ENCODE measurements at places on chromosomes 7 and 10.

GRCh38 chr7:8491106-8491505 is 57.7 kb downstream of the NXPH1 start:
- H3K27ac ChIP-seq, result no peak overlapping the region
- H3K36me3 ChIP-seq, result no peaks in the 10 kb centered on the region
- H3K4me3 ChIP-seq, result no peak overlapping the region
- no peak for DNase-seq

- DNase-seq, result no peak
- H3K4me3 ChIP-seq, result no peak overlapping the region
- H3K27ac ChIP-seq, result no peak overlapping the region
- H3K4me1 ChIP-seq, result no peaks in the 10 kb centered on the region
These were observed 81.4 kb downstream of the PRPF18 start for GRCh38 chr10:13668126-13668525.

DNA sequence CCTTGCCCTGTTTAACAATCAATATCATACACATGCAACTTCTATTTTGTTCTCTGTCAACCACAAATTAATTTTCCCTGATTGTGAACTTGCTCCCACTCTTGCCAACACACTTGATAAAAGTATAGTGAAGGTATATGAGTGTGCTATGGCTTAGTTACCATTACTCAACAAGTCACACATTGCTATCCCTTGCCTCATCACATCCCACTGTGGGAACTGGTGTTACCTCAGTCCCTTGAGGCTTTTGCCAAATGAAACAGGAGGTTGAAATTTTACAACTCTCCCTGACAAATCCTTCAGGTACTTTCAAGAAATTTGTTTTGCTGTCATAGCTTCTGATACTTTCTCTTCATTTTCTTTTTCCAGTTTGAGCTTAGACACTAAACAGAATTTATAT is 472.5 kb upstream of the SEMA3D start:
- no peak overlapping the region for H3K4me3 ChIP-seq
- no peaks in the 10 kb centered on the region for H3K4me1 ChIP-seq
- H3K27me3 ChIP-seq, result no peaks in the 10 kb centered on the region
- H3K36me3 ChIP-seq, result no peaks in the 10 kb centered on the region

DNA sequence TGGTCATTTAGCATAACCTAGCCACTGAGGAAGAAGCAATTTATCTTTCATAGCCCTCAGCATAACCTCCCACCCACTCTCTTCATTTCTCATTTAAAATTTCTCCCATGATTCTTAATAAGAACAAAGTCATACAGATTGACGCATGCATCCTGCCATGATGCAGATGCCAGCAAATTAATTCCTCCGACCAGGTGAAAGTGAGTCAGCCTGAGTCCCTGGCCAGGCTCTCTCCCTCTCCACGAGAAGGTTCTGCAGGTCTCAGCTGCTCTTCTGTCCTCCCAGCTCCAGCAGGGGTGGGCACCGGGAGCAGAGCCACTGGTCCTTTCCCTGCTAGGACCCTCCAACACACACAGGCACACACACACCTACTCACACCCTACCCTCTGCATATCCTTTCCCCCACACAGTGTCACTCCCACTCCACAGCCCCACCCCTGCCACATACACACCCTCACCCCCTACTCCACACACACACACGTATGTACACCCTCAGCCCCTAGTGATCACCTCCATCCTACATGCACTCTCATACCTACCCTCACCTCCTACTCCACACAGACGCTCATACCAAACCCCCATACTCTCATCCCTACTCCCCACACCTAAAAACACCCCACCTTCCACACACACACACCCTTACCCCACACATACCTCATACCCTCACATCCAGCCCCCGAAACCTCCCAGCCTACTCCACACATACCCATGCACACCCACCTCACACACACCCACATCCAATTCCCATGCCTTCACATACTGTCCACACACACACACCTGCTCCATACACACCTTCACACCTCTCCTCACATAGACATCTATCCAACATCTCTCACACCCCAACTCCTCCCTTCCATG is 78.0 kb downstream of the FAM13C start:
- no peak for DNase-seq
- no peaks in the 10 kb centered on the region for H3K4me1 ChIP-seq
- no peak overlapping the region for H3K4me3 ChIP-seq
- no peaks in the 10 kb centered on the region for H3K27me3 ChIP-seq
- no peak overlapping the region for H3K27ac ChIP-seq

- no peaks in the 10 kb centered on the region for H3K4me1 ChIP-seq
- no peak overlapping the region for H3K27ac ChIP-seq
- no peak for DNase-seq
These were observed 164.9 kb downstream of the PARD3 start for GRCh38 chr10:34650156-34650555.

- no peak for DNase-seq
- no peaks in the 10 kb centered on the region for H3K27me3 ChIP-seq
- no peaks in the 10 kb centered on the region for H3K4me1 ChIP-seq
- no peak overlapping the region for H3K27ac ChIP-seq
- H3K36me3 ChIP-seq, result no peaks in the 10 kb centered on the region
- H3K4me3 ChIP-seq, result no peak overlapping the region
These were observed 150.5 kb upstream of the PPP2R2D start for GRCh38 chr10:131750171-131750895.

- H3K4me1 ChIP-seq, result no peaks in the 10 kb centered on the region
- H3K4me3 ChIP-seq, result no peak overlapping the region
- no peaks in the 10 kb centered on the region for H3K36me3 ChIP-seq
- H3K27ac ChIP-seq, result no peak overlapping the region
- DNase-seq, result no peak
These were observed 25.5 kb downstream of the KLHDC10 start for GRCh38 chr7:130095812-130096211.

- no peaks in the 10 kb centered on the region for H3K4me1 ChIP-seq
- no peak for DNase-seq
- H3K4me3 ChIP-seq, result no peak overlapping the region
- H3K27ac ChIP-seq, result no peak overlapping the region
These were observed 614.9 kb upstream of the FZD8 start for GRCh38 chr10:36256948-36257356.

- H3K4me3 ChIP-seq, result no peak overlapping the region
- H3K36me3 ChIP-seq, result no peaks in the 10 kb centered on the region
- H3K4me1 ChIP-seq, result no peaks in the 10 kb centered on the region
- DNase-seq, result no peak
- no peaks in the 10 kb centered on the region for H3K27me3 ChIP-seq
- H3K27ac ChIP-seq, result no peak overlapping the region
These were observed 37.2 kb downstream of the FRMD4A start for GRCh38 chr10:14293526-14293925.

GRCh38 chr7:39754326-39755120 is 131.2 kb downstream of the RALA start:
- no peak overlapping the region for H3K27ac ChIP-seq
- no peak overlapping the region for H3K4me3 ChIP-seq
- H3K36me3 ChIP-seq, result no peaks in the 10 kb centered on the region
- no peaks in the 10 kb centered on the region for H3K27me3 ChIP-seq
- no peak for DNase-seq

DNA sequence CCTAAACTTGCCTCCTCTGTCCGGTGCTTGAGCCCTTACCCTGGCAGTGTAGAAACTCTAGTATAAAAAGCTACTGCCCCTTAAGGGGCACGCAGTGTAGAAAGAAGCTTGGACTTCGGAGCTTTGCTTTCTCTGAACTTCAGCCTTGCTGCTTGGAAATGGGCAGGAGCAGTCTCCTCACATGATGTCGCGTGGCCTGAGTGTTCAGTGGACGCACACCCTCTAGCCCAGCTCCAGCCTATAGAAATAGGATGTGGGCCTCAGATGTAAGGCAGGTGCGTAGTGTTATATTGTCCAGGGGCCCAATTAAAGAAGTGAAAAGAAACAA is 98.2 kb upstream of the PCBD1 start:
- DNase-seq, result no peak
- no peaks in the 10 kb centered on the region for H3K27me3 ChIP-seq
- no peaks in the 10 kb centered on the region for H3K4me1 ChIP-seq
- no peak overlapping the region for H3K4me3 ChIP-seq

GRCh38 chr7:2108501-2109250 is 124.1 kb downstream of the MAD1L1 start:
- DNase-seq, result no peak
- H3K4me3 ChIP-seq, result no peak overlapping the region
- H3K4me1 ChIP-seq, result peaks cover 7% of the 10 kb centered on the region
- no peak overlapping the region for H3K27ac ChIP-seq
- H3K27me3 ChIP-seq, result no peaks in the 10 kb centered on the region

- no peak overlapping the region for H3K4me3 ChIP-seq
- H3K27ac ChIP-seq, result no peak overlapping the region
- no peaks in the 10 kb centered on the region for H3K4me1 ChIP-seq
These were observed 148.4 kb upstream of the KAT6B start for GRCh38 chr10:74677951-74678350.

- H3K4me3 ChIP-seq, result no peak overlapping the region
- no peaks in the 10 kb centered on the region for H3K27me3 ChIP-seq
- no peak overlapping the region for H3K27ac ChIP-seq
These were observed 1.2 kb downstream of the AGR3 start for GRCh38 chr7:16880554-16880953.

DNA sequence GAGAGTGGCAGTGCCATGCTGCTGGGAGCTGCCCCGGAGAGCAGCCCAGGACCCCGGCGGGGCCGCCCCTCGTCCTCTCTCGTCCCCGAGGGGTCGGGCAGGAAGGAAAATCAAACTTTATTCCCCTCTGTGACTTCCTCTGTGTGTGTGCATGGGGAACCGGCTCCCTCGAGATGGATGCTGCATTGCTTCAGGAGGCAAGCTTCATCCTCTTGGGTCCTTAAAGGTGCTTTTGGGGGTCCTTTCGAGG is 726 bp downstream of the MCU start:
- no peaks in the 10 kb centered on the region for H3K36me3 ChIP-seq
- peak overlapping the region; percentile 49 for H3K27ac ChIP-seq
- H3K27me3 ChIP-seq, result no peaks in the 10 kb centered on the region

DNA sequence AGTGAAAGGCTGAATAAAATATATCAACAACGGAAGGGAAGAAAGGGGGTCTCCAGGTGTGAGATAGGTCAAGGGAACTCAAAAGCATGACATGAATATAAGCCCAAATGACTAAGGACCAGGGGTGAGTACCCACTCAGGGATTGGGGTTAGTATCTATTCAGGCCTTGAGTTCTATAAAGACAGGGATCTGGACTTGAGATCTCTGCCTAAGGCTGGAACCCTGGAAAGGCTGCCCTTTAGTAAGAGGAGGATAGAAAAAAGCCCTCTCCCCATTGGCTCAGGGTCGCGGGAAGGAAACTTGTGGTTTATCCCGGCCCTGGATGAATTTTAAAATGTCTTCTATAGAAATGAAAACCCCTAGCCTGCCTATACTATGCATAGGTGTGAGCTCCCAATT is 2.4 kb upstream of the ITPRIP start:
- no peak overlapping the region for H3K27ac ChIP-seq
- H3K4me1 ChIP-seq, result peaks cover 11% of the 10 kb centered on the region
- DNase-seq, result no peak
- no peaks in the 10 kb centered on the region for H3K27me3 ChIP-seq
- no peaks in the 10 kb centered on the region for H3K36me3 ChIP-seq

DNA sequence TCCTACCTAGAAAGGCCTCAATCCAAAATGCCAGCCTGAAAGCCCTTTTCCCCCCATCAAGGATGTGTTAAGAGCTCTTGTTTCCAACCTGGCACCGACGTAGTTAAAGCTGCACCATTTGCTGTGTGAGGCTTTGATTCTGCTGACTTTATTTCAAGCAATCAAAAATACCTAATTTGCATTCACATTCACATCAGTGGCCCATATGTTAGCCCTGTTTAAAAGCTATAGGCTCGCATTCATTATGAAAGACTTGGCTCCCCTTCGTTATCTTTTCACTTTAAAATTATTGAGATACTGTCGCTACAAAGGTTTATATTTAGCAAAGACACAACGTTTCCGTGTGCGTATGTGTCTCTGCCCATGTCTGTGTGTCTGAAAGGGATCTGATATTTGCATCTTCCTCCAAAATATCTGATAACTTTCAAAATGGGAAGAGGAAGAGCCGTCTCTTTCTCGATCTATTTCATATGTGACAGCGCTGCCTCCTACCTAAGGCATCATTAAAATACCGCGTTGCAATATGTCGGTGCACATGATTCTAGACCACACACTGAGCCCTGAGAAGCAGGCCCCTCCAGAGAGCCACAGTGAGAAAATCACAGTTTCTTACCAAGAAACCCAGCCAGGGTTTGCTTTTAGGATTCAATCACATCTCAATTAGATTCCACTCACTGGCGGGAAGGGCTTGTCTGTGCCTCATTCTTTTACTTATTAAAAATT is 57.1 kb upstream of the ITPRID1 start:
- DNase-seq, result no peak
- no peak overlapping the region for H3K4me3 ChIP-seq
- H3K36me3 ChIP-seq, result no peaks in the 10 kb centered on the region
- H3K27me3 ChIP-seq, result no peaks in the 10 kb centered on the region
- no peaks in the 10 kb centered on the region for H3K4me1 ChIP-seq
- no peak overlapping the region for H3K27ac ChIP-seq

DNA sequence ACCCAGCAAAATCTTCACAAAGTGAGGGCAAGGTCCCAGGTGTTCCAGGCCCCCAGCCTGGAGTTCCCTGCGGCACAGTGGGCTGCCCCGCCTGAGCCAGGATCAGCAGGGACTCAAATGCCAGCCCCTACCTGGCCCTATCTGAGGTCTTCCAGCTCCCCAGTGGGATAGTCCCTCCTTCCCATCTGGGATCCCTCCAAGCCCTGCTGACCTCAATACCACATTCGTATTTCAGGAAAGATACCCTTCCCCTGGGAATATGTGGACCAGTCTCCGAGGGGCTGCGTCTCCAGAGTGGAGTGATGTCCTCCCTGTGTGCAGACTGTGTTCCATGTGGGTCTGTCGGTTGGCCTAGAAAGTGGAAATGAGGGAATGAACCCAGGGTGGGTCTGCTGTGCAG is 40.9 kb downstream of the ELFN1 start:
- no peaks in the 10 kb centered on the region for H3K27me3 ChIP-seq
- DNase-seq, result no peak
- no peak overlapping the region for H3K4me3 ChIP-seq
- no peaks in the 10 kb centered on the region for H3K4me1 ChIP-seq

GRCh38 chr10:4717670-4718069 is 108.3 kb upstream of the AKR1E2 start:
- no peak overlapping the region for H3K27ac ChIP-seq
- no peaks in the 10 kb centered on the region for H3K4me1 ChIP-seq
- no peaks in the 10 kb centered on the region for H3K27me3 ChIP-seq
- no peaks in the 10 kb centered on the region for H3K36me3 ChIP-seq
- no peak overlapping the region for H3K4me3 ChIP-seq

- H3K4me1 ChIP-seq, result no peaks in the 10 kb centered on the region
- no peaks in the 10 kb centered on the region for H3K36me3 ChIP-seq
- no peak overlapping the region for H3K27ac ChIP-seq
- no peaks in the 10 kb centered on the region for H3K27me3 ChIP-seq
- H3K4me3 ChIP-seq, result no peak overlapping the region
- DNase-seq, result no peak
These were observed 42.2 kb downstream of the EXOC6 start for GRCh38 chr10:92890471-92890870.
